ENCODE measurements at places on chromosomes 3 and 15. TPM values are rescaled to one million over a fixed set of nuclear protein-coding genes. Genes with fewer than 3 reads are reported as not detected.

GRCh38 chr3:71565976-71566375 is 17.6 kb downstream of the FOXP1 start:
- no peak for DNase-seq

- no peak for DNase-seq
Observed at GRCh38 chr15:31098491-31098917, 3.0 kb downstream of the TRPM1 start.

GRCh38 chr3:51386159-51386851 is 1.2 kb downstream of the MANF start:
- DNase-seq: peak; percentile 16

GRCh38 chr3:48885753-48886152 is 12.9 kb downstream of the SLC25A20 start:
- DNase-seq: no peak

GRCh38 chr3:130459944-130460343 is 57.0 kb upstream of the COL6A6 start:
- no peak for DNase-seq

DNA sequence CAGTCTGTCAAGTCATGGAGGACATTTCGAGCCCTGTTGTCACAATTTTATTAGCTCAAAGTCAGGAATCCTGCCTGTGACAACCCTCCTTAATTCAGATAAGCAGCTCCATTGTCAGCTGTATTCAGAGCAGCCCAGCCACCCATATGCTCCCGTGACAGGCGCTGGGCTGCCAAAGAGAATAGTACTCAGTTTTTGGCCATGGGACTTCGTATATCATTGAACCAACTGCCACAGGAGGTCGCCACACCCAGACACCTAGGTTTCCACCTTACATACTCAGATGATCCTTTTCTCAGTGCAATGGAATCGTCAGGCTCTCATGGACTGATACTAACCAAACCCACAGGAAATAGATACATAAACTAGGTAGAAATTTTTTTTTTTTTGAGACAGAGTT is 100.2 kb downstream of the C3orf70 start:
- DNase-seq: no peak

GRCh38 chr15:81023483-81024264 is 23.0 kb downstream of the TLNRD1 start:
- DNase-seq: peak; percentile 51

- DNase-seq: no peak
Observed at GRCh38 chr3:54818486-54818885, 109.4 kb downstream of the LRTM1 start.

GRCh38 chr3:171838218-171838720 is 4.9 kb upstream of the TMEM212 start:
- no peak for DNase-seq

DNA sequence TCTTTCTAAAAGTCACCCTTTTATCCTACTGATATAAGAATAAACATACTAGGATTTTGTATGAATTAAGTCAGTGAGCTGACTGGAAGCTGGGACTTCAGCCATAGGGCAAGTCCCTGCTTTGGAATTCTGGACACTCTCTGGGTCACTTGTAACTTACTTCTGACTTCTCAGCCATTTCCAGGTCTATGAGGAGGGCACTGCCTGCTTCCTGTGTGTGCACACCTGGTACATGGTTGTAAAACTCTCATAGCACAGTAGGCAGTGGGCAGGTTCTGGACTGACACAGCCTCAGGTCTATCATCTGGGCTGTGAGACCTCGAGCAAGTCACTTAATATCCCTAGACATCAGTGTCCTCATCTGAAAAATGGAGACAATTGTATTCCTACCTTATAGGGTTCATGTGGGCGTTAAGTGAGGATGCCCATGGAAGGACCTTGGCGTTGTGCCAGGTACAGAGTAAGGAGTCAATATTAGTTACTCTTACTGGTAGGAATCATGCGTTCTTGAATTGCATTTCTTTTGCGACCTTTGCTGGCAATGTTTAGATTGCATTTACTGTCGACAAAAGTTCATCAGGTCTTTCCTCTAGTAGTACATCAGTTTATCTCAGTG is 27.5 kb upstream of the TGM5 start:
- DNase-seq: no peak

- DNase-seq: no peak
Observed at GRCh38 chr15:70670680-70671079, 92.7 kb downstream of the UACA start.

DNA sequence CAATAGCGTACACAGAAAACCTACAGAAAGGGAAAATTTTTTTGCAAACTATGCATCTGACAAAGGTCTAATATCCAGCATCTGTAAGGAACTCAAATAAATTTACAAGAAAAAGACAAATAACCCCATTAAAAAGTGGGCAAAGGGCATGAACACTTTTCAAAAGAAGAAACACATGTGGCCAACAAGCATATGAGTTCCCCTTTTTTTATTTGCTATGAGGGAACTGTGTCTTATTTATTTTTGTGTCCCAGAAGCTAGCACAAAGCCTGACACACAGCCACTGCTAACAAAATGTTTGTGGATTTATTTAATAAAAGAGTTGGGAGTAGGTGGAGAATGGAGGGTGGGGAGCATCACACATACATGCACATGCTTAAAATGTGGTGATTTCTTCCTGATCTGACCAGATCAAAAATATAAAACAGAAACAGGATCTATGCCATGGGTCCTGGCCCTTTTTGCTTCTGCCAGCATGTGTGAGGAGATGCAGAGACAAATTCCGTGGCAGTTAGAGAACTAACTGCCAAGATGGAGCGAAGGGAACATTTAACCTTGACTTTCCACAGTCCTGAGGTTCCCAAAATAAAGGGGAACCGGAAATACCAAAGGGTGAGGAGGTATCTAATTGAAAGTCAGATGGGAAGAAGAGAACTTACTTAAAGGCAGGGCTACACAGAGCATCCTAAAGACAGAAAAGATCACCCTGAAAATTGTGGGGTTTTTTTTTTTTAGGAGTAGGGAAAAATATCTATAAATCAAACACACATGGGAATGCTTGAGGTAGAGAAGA is at the start of gene TMEM202:
TSS of gene TMEM202 (plus strand) at position 510 of the 793 bp plus-strand sequence. CDS start at position 532, 22 bp downstream.
- DNase-seq: no peak

- no peak for DNase-seq
Observed at GRCh38 chr3:28718074-28718849, 369.6 kb upstream of the AZI2 start.

- peak; percentile 87 for DNase-seq
Observed at GRCh38 chr3:16511681-16512434, 1.6 kb downstream of the RFTN1 start.

- no peak for DNase-seq
Observed at GRCh38 chr15:69462030-69462492, 9.4 kb downstream of the RPLP1 start.

GRCh38 chr3:151067158-151067557 is 18.3 kb upstream of the MED12L start:
- DNase-seq: no peak

DNA sequence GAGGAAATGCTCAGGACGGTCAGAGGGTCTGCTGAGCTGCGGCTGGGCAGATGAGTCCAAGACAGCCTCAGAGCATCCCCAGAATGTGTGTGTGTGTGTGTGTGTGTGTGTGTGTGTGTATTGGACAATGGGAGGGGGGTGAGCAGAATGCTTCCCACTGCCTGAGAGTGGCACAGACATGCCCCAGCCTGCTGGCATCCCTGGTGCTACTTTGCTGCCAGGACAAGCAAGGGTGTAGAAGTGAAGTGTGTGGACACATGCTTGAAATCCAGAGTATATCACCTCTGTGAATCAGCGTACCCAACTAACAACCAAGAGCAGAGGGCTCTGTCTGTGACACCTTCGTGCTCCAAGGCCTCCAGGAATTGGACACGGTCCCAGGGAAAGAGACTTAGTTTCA is 76.3 kb downstream of the SLC9A9 start:
- DNase-seq: no peak

GRCh38 chr15:55250392-55250791 is 39.2 kb downstream of the RAB27A start:
- no peak for DNase-seq

DNA sequence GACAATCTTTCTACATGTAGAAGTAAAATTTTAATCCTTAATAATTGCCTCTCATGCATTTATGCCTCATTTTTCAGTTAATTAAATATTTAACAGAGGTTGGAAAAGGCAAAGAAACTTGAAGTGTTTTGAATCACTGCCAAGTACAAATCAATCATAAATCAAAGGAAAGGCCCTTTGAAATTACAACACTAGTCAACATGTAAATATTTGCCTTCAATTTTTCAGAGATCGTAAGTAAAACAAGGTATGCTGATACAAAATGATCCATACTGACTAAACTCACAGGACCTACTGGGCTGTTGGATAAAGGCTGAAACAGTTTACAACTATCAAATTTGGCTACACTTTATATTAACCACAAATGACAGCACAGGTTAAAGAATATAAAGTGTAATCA is 33.9 kb downstream of the ZBBX start:
- no peak for DNase-seq

DNA sequence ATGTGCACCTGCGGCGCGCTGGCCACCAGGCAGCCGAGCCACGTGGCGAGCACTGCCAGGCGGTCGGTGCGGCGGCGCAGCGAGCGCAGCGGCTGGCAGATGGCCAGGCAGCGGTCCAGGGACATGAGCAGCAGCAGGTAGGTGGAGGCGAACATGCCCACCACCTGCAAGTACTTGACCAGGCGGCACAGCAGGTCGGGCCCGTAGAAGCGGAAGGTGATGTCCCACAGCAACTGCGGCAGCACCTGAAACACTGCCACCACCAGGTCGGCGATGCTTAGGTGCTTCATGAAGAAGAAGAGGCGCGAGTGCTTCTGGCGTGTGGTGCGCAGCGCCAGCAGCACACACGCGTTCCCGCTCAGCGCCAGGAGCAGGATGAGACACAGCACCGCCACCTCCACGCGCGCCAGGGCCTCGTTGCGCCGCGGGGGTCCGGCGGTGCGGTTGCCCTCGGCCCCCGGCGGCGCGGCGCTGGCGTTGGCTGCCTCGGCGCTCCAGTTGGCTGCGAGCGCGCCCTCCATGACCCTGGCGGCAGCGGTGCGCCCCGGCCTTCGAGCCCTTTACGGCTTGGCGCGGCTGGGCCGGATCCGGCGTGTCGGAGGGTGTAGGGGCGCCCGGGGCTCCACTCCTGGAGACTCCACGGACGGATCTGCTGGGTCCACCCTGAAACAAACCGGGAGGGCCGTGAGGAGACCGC is 1.6 kb downstream of the OXTR start:
- peak; percentile 27 for DNase-seq

GRCh38 chr15:78983146-78983918 is 38.5 kb upstream of the CTSH start:
- DNase-seq: no peak

DNA sequence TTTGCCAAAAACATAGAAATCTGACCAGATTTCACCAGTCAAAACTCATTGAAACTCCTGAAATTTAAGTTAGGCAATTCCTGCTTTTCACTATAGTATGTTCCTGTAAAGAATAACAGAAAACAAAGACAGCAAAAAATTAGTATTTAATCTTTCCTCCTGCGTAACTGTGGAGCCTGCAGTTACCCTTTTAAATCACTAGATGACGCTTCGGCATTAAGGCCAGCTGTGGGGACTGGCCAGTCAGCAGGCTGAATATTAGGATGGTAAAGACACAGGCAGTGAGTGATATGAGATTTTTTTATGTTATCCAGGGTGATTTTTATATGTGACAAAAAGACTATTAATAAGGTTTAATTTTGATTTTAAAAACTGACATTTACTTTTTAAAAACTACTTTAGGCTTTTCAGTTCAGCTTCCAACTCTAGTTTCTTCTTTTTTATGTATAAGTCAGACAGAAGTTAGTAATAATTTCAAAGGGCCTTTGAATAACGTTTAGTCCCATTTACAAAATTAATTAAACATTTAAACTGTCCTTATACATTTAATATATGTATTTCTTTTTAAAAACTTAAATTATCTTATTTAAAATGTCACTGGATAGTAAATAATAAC is 165.1 kb downstream of the PPM1L start:
- no peak for DNase-seq

GRCh38 chr3:187016639-187017345 is 86.5 kb downstream of the ST6GAL1 start:
- no peak for DNase-seq

The ITPKA gene
- 0.48 TPM for total RNA-seq

The AHSG gene
- not detected for total RNA-seq

The CPNE9 gene
- not detected for total RNA-seq

The FEZF2 gene
- not detected for total RNA-seq

The PIERCE2 gene
- not detected for total RNA-seq

The SCN11A gene
- total RNA-seq: not detected

The C3orf80 gene
- 0.15 TPM for total RNA-seq

The NR1I2 gene
- total RNA-seq: 0.13 TPM

The STARD9 gene
- 8.2 TPM for total RNA-seq

The ANKUB1 gene
- total RNA-seq: not detected

The TMEM158 gene
- not detected for total RNA-seq

The KCNMB2 gene
- total RNA-seq: not detected

The MUC13 gene
- total RNA-seq: not detected

The FBXO40 gene
- total RNA-seq: not detected

The NDN gene
- 1.7 TPM for total RNA-seq

The PLA2G4D gene
- total RNA-seq: not detected

Data from activated CD4-positive, alpha-beta memory T cell treated with anti-CD3 and anti-CD28 coated beads, Interleukin-2, amount 10 ng/mL, durations not matched to agents 7 days and 5 days (primary cell).